Fibroblast of skin of left quadriceps (primary cell): ENCODE measurements at places on chromosomes 1 and 21.
A peak's percentile ranks its signal among the peaks of the same experiment; 100 is the strongest.

- DNase-seq: no peak
Observed at GRCh38 chr1:23592209-23592892, 33.0 kb upstream of the ID3 start.

DNA sequence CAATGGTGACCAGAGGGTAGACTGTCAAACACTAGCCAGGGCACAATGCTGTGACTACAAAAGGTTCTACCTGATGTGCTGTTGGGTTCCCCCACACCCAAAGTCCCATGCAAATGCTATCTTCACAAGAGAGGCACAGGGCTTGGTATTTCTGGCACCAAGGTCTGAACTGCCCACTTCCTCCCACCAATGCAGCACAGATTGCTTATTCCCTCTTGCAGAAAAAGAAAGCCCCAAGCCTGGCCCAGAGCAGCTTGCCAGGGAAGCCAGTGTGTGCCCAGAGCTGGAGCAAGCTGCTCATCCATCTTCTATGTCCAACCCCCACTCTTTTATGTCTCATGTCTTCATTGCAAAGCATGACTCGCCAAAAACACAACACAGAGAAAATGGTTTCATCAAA, 149.4 kb upstream of the CAMK1G start:
- DNase-seq: no peak

- no peak for DNase-seq
Observed at GRCh38 chr1:172476218-172476811, 32.4 kb upstream of the PIGC start.

DNA sequence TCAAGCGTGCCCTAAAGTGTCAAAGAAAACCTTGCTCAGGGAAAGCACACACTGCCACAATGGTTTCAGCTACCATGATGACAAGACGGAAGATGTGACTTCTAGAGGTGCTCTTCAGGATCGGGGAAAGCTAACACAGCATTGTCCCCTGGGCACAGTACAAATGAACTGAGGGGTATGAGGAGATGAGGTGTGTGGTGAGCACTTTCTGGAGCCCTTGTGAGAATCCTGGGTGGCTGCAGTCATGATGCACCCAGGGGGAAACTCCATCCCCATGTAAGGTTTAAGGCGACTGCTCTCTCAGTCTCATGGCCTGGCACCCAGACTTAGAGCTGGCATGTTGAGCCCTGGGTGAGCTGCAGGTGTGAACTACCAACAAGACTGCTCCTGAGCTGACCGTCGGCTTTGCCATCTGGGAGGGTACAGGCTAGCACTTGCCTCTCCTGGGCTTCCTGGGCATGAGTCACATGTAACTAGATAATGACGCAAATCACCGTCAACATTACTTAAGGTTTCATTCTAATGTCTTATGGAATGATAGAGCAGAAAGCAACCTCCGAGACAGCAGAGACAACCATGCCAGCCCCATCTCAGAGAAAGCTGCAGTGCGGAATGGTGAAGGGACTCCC, 144.6 kb downstream of the CLIC6 start:
- DNase-seq: no peak

DNA sequence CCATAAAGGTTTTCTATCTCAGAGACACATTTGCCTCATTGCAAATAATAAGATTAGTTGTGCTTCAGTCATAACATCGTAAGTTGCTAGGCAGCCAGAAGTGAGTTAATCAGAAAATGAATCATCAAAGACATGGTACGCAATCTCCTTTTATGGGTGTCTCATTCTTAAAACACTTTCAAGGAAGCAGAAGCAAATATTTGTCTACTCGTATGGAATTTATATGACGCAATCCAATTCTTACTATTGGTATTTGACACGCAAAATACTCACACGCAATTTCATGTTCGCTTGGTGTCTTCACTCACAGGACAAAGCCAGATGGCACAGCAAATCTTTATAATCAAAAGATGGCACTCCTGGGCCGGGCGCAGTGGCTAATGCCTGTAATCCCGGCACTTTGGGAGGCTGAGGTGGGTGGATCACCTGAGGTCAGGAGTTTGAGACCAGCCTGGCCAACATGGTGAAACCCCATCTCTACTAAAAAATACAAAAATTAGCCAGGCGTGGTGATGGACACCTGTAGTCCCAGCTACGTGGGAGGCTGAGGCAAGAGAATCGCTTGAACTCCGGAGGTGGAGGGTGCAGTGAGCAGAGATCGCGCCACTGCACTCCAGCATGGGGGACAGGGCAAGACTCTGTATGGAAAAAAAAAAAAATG, 56.4 kb downstream of the HLCS start:
- peak; percentile 98 for DNase-seq

GRCh38 chr1:148367596-148367995, 115.5 kb downstream of the PPIAL4G start:
- DNase-seq: no peak

DNA sequence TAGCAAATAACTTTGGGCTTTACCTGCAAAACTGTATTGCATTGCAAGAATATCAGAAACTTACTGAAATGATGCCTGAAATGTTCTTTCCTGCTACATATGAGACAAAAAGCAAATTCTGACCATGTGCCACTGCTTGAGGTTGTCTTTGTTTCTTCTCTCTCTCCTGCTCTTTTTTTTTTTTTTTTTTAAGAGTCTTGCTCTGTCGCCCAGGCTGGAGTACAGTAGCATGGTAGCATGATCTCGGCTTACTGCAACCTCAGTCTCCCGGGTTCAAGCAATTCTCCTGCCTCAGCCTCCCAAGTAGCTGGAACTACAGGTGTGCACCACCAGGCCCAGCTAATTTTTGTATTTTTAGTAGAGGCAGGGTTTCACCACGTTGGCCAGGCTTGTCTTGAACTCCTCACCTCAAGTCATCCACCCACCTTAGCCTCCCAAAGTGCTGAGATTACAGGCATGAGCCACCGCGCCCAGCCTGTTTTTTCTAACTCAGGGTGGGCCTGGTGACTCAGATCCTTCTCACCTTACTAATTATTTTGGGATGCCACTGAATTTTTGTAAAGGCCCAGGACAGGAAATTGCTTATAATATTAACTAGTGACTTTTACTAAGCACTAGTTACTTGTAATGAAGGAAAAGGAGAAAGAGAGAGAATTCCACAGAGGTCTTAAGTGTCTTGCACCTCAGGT, 35.9 kb downstream of the DNASE2B start:
- no peak for DNase-seq

DNA sequence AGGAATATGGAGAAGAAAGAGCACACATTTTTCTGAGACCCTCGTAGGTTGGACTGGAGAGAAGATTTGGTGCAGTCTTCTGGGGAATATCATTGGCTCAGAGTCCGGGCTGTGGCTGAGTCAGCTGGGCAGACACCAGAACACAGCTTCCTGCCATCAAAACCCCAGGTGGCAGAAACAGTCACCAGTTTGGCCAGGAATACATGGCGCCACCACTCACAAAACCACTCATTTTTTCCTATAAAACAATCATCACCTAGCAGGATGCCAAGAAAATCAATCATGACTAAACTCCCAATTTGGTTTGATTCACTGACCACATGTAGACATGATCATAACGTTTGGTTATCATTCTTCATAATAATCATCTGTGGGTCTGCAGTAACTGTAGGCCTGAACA, 178.1 kb upstream of the PBX1 start:
- DNase-seq: peak; percentile 53

- peak; percentile 81 for DNase-seq
Observed at GRCh38 chr1:235883261-235883927, 16.7 kb upstream of the LYST start.

DNA sequence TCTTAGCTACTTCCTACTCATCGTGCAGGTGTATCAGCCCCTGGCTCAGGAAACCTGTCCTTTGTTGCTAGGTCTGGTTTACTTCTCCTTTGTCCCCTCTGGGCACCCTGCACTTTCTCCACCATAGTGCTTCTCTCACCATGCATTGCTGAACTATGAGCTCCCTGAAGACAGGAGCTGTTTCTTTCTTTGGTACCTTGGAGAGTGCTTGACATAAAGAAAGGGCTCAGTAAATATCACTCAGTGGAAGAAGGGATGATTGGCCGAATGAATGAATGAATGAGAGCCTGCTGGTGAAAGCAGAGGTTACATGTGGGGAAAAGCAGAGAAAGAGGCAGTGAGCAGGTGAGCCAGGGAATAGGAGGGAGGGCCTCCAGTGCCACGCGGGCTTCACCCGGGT, 9.8 kb upstream of the HMGB4 start:
- no peak for DNase-seq

DNA sequence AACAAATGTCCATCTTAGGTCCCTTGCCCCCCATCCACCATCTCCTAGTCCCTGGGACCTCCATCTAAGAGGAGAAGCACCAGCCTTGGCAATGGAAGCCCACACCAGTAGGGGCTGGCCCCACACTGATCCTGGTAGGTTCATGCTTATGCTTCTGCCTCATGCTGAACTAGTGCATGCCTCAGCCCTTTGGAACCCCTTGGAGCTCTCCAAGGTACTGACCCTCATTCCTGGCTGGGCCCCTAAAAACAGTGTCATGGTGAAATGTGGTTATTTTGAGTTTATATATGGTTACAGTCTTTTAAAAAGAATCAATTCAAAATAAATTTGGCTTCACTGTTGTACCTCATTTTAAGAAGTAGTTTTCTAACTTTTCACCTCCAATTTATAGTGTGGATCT, 108.3 kb downstream of the HIVEP3 start:
- peak; percentile 40 for DNase-seq

DNA sequence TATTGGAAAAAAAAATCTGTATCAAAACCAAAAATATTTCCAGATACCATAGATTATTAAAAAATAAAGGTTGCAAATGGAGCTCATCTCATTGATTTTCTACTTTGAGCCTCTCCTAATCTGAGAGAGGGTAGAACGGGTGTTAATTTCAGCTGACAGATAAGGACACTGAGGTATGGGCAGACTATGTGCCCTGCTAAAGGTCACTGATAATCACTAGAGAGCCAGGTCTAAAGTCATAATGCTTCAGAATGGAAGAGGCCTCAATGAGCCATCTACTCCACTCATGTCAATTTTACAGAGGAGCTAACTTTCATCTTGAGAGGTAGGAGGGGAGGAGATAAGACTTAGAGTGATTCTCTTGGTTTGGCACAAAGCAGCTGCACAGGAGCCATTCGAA, 21.0 kb downstream of the GNG12 start:
- DNase-seq: no peak

- DNase-seq: no peak
Observed at GRCh38 chr1:15016526-15016925, 137.0 kb upstream of the TMEM51 start.

DNA sequence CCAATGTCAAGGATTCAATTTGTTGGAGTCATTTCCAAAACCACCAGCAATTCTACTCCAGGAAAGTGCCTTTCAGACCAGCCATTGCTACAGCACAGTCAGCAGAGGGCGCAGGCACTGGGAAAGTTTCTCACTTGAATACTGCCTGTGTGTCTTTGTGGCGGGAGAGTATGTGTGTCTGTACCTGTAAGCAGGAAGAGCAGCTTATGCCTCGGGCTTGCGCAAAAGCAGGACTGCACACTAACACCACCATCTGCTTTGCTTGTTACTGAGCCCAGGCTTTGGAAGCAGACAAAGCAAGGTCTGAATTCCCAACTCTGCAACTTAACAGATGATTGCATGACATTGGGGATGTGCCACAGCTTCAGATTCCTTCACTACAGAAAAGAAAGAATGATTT, 7.0 kb upstream of the CTSE start:
- DNase-seq: peak; percentile 18

- DNase-seq: no peak
Observed at GRCh38 chr1:58950897-58951296, 167.1 kb upstream of the JUN start.

- DNase-seq: no peak
Observed at GRCh38 chr1:241470361-241470760, 49.2 kb downstream of the FH start.

DNA sequence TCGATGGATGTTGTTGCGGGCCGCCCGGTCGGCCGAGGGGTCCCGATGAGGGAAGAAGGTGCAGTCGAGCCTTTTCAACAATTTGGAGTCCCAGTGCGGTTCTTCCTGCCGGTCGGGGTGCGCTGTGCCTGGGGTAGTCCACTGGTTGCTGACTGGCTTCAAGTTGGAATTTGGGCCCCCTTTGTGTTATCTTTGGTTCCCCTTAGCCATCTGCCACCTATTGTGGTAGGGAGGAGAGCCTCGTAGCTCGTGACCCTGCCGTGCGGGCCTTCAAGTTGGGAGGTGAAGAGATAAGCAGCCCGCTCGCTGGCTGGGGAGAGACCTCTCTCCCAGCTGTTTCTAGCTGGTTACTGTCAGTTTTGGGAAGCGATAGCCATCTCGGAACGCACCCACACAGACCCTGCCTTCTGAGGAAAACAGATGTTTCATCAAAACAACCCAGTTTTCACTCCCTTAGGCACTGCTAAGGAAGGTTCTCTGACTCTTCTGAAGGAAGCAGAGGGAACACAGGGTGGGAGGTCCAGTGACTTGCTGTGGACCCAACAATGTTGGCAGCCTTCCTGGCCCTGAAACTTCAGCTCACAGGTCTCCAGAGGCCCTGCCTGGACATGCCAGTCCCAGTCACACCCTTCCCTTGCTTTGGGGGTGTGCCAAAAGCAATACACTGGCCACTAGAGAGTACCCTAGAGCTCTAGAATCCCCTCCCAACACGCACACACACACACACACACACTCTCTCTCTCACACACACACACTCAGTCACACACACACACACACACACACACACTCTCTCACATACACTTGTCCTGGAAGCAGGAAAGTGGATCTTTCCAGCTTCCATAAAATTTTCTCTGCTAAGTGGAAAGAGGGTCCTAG, 1.0 kb downstream of the BTG2 start:
- DNase-seq: no peak

- no peak for DNase-seq
Observed at GRCh38 chr1:3222042-3222692, 153.2 kb downstream of the PRDM16 start.

- no peak for DNase-seq
Observed at GRCh38 chr1:91374086-91374485, 30.6 kb downstream of the HFM1 start.

DNA sequence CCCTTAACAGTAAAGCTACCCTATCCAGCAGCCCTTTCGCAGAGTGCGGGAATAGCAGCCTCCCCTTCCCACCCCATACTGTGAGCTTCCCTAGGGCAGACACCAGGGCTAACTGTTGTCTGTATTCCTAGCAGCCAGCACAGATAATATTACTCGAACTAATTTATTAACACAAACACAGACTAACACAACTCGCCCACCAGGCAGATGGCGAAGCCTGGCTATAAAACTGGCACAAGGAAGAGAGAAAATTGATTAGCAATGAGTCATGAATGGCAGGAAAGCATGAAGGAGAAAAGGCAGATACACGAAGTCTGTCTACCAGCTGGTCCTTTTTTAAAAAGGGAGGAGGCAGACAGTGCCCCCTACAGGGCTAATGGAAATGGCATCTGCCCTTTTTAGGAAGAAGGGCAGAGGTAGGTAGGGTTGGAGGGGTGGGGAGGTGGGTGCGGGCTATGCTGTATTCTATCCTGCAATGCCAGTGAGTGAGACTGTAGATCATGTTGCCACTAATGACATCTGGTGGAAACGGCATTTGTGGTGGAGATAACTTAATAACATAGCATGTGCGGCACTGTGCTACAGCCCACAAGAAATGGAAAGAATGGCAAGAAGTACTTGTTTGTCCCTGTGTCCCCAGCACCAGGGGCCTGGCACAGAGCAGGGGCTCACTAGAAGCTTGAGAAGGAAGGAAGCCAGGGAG, 30.6 kb upstream of the CTPS1 start:
- peak; percentile 52 for DNase-seq

GRCh38 chr1:225617479-225617878, 35.4 kb downstream of the ENAH start:
- no peak for DNase-seq
